Ureter (tissue), 1 donor: ENCODE measurements at places on chromosomes 7 and 10. TPM values are rescaled to one million over a fixed set of nuclear protein-coding genes. Genes with fewer than 3 reads are reported as not detected.

- DNase-seq = no peak
Observed at GRCh38 chr10:98380493-98381339, 34.3 kb downstream of the PYROXD2 start.

Gene C10orf143
- 11.6 TPM for total RNA-seq

Gene PLXDC2
- total RNA-seq = 48.7 TPM

Gene ARID5B
- 63.7 TPM for total RNA-seq

Gene CPXM2
- total RNA-seq = 23.6 TPM

GRCh38 chr10:49109669-49110340, 5.5 kb downstream of the VSTM4 start:
- DNase-seq = no peak

- no peak for DNase-seq
Observed at GRCh38 chr7:44201813-44202212, 1.0 kb downstream of the YKT6 start.

Gene CREB5
- total RNA-seq = 10.6 TPM

- DNase-seq = peak; percentile 54
Observed at GRCh38 chr7:3280445-3280844, 20.6 kb upstream of the SDK1 start.

- no peak for DNase-seq
Observed at GRCh38 chr10:129936923-129937300, 27.2 kb downstream of the EBF3 start.

DNA sequence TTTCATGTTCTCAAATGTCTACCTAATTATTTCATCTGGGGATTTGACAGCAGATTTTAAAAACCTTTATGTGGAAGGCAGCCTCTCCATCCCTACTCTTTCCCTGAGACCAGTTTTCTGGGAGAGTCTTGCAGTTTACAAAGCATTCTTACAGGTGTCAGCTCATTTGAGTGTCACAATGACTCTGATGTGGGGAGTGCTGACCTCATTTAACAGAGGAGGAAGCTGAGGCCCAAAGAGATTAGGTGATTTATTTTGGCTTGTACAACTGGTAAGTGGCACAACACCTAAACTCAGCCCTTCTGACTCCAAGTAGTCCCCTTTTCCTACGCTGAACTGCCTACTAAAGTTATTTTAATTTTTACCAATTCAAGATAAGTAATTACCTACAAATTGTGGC, 33.3 kb upstream of the MAT1A start:
- DNase-seq = no peak

DNA sequence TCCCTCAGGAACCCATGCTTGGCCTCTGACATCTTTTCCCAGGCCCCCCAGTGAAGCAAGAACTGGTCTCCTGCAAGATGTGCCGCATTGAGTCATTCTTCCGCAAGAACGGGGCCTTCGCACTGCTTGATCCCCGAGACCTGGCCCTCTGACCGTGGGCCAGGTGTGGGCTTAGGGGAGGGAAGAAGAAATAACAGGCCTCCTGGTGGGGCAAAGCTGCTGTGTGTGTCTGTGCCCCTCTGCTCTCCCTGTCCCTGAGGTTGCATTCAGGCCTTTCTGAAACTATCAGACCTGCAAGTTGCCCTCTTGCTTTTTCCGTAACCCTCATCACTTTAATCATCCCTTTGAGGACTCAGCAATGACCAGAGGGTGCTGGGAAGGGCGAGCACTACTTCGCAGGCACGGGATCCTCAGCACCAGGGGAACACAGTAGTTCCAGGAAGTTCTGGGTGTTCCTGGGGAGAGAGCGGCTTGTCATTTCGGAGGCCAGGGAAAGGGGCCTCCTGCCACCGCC, 6.0 kb downstream of the ATP6V1F start:
- DNase-seq = no peak

DNA sequence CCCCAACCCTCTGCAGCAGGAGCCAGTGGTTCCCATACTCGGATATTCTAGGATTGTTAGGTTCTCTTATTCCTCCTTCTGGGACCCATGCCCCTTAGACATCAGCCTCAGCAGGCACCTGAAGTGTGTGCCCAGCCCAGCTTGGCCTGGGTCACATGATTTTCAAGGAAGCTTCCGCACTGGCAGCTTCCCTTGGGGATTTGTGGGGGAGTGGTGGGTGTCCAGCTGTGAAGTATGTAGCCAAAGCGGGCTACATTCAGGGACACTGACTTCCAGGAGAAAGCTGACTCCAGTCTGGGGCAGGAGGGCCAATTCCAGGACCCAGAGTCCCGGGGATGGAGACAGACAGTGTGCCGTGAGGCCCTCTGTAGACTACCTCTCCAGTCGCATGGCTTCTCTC, 1.3 kb downstream of the LDB1 start:
- DNase-seq = peak; percentile 61

Gene ZNF727
- total RNA-seq = 13.5 TPM

Gene TEX36
- not detected for total RNA-seq

DNA sequence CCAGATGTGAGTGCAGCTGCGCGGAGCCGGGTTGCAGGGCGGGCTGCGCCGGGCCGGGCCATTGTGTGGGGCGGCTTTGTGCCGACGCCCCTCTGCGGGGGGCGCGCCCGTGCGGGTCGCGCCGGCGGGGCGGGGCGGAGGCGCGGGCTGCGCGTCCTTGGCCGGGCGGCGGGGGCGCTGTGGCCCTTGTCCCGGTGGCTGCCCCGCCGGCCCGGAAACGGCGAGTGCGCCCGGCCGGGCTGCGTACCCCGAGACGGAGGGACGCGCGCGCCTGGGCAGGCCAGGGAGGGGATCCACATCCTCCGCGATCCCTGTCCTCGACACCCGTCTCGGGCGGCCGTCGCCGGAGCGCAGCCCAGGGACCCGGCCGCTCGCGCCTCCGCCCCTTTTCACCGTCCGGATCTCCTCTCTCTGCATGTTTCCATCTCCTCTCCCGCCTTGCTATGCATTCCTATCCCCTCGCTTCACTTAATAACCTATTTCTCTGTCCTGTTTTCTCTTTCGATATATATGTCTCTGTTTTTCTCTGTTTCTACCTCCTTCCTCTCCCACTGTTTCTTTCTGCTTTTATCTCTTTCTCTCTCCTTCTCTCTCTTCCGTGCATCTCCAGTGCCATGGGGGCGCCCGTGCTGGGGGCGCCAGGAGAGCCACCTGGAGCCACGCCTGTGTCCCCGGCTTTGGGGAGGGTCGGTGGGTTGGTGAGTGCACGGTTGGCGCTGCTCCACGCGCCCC, 765 bp downstream of the PFKFB3 start:
- no peak for DNase-seq

DNA sequence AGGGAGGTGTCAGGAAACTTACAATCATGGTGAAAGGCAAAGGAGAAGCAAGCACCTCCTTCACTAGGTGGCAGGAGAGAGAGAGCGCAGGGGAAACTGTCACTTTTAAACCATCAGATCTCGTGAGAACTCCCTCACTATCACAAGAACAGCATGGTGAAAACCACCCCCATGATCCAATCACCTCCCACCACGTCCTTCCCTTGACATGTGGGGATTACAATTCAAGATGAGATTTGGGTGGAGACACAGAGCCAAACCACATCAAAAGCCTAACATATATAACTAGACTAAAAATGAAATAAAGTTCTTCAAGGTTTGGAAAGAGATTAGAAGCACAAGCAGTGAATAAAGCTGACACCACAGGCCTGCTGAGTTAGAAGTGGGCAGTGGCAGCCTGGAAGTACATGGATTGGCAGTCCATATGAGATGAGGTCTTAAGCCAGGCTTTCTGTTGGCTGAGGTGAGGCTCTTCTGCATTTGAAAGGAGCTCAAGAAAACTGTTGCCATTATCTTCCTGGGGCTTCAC, 96.4 kb upstream of the MDFIC start:
- no peak for DNase-seq

Gene NME8
- 1.5 TPM for total RNA-seq

- DNase-seq = no peak
Observed at GRCh38 chr7:92808006-92808405, 28.4 kb downstream of the CDK6 start.

DNA sequence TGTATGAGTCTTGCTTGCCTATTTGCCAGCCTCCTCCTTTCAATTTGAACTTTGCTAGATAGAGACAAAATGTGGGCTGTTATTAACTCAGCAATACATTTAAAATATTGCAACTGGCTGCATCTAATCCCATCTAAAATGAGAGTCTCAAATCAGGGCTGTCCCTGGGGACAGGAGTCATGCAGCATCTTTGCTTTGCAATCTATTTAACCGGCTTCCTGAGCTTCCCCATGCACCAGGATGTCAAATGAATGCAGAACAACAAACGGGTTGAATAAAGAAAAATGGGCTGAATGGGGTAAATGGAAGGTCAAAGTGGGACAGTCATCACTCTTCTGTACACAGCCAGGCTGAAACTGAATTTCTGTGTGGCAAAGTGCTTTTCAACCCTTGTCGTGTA, 89.2 kb downstream of the AOAH start:
- no peak for DNase-seq

Gene RNLS
- 20.8 TPM for total RNA-seq

GRCh38 chr10:21372651-21373410, 152.7 kb downstream of the SKIDA1 start:
- DNase-seq = peak; percentile 64

Gene RARRES2
- 91.0 TPM for total RNA-seq

Gene RPS24
- total RNA-seq = 2,044 TPM

Gene CPEB3
- 6.0 TPM for total RNA-seq

GRCh38 chr10:82934429-82934828, 1059.4 kb downstream of the NRG3 start:
- no peak for DNase-seq

DNA sequence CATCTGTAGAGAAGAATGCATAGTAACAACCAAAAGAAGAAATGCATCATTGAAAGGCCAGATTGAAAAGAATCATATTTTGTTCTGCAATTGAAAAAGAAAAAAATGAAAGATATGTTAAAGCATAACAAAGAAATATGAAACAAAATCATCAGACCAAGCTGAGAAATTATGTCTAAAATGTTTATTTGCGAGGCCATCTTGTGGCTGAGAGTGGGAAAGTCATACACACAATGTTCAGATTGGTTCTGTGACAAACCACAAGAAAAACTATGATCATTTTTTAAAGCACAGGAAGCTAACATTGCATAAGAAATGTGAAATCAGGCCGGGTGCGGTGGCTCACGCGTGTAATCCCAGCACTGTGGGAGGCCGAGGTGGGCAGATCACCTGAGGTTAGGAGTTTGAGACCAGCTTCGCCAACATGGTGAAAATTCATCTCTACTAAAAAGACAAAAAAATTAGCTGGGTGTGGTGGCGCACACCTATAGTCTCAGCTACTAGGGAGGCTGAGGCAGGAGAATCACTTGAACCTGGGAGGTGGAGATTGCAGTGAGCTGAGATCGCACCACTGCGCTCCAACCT, 36.6 kb downstream of the ABCB5 start:
- DNase-seq = no peak
